Non-pigmented ciliary epithelial cell (primary cell): ENCODE measurements at places on chromosomes 7 and 10.

- peak; percentile 79 for DNase-seq
Observed at GRCh38 chr10:24350070-24350921, 141.4 kb downstream of the KIAA1217 start.

DNA sequence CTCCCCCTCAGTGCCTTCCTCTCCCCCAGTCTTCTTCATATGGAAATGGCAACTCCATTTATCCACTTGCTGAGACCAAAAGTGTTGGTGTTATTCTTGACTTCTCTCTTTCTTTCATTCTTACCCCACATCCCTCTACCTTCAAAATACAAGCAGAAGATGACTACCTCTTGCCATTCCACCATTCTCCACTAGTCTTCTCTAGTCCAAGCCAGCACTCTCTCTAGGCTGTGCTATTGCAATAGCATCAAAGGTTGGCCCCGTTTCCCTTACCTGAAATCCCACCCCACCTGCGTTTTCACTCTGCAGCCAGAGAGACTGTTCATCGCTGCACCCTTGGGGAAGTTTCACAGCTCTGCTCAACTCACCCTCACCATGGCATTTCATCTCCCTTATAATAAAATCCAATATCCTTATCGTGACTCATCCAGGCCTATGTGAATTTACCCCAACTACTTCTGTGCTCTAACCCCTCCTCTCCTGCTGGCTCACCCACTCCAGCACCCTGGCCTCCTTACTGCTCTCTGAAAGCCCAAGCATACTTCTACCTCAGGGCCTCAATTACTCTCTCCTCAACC lies 109.1 kb downstream of the LSM5 start:
- no peak for DNase-seq

DNA sequence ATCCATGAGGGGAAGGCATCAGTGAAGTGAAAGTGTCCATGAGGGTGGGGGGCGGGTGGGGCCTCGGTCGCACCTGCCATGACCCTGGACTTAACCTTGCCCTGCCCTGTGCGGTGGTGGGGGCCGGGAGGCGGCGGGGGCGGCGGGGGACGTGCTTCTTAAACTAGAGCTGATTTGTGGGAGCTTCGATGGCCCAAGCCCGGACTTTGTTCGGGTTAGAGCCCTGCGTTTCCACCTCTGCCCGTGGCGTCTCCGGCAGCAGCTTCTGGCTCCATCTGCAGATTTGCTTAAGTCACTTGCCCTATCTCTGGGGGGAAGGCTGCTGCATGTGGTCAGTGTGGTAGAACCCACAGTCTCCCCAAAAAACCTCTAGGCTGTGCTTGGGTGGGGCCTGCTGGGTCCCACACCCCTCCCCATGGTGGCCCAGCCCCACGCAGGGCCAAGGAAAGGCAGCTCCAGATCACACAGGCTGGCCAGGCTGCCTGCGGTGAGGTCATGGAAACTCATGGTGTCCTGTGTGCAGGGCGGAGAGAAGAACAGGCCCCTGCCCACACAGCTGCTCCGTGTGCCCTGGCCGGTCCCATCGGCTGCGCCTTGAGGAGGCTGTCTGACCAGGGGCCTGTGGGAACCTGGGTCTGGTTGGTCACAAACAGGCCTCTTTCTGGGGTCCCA lies 93.2 kb downstream of the INPP5A start:
- no peak for DNase-seq

- DNase-seq, result no peak
Observed at GRCh38 chr7:130352194-130353074, 7.8 kb downstream of the CPA5 start.

DNA sequence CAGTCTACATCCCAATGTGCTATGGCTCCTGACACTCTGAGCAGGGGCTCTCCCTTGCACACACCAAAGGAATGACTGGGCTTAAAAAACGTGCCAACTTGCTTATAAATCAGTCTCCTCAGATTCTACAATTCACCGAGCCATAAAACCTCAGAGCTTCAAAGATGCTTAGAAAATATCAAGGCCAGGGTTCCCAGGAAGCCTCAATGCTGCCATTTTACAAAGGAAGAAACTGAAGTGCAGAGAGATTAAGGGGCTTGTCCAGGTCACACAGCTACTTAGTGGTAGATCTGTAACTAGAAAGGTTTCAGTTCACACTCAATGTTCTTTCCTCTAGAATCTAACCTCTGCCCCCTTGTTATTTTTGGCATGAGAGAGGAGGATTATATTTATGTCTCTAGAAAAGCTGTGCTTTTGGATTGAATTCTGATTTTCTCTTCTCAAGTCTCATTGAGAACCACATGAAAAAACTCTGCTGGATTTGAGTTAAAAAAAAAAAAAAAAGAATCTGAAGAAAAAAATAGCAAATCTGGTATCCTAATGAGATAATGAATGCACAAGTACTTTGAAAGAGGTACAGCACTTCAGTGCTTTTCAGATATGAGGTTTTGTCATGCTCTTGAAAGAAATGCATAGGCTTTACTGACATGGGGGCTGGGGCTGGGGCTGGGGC lies 22.3 kb upstream of the TSPAN33 start:
- DNase-seq, result no peak

- DNase-seq, result no peak
Observed at GRCh38 chr7:112022128-112022527, 184.1 kb downstream of the DOCK4 start.

- no peak for DNase-seq
Observed at GRCh38 chr7:756928-757560, 30.0 kb upstream of the PRKAR1B start.

DNA sequence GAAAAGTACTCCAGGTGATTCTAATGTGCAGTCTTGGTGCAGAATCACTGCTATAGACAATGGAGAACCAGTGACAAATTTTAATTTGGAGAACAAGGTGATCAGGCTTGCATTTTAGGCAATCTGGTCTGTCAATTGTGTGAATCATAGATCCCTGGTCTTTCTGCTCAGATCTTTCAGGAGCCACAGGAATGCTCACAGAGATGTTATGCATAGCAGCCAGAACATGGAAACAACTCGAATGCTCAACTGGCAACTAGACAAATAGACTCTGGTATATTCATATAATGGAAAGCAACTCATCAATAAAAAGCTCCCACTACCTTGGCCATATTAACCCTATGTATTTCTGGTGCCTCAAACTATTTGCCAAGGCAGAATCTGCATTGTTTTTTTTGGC lies 209.1 kb downstream of the PHF14 start:
- DNase-seq, result peak; percentile 24

GRCh38 chr7:69208848-69209247 lies 389.4 kb upstream of the AUTS2 start:
- no peak for DNase-seq

- DNase-seq, result no peak
Observed at GRCh38 chr7:132480534-132480933, 95.7 kb downstream of the PLXNA4 start.

- no peak for DNase-seq
Observed at GRCh38 chr7:44116789-44117666, 6.3 kb downstream of the POLD2 start.

DNA sequence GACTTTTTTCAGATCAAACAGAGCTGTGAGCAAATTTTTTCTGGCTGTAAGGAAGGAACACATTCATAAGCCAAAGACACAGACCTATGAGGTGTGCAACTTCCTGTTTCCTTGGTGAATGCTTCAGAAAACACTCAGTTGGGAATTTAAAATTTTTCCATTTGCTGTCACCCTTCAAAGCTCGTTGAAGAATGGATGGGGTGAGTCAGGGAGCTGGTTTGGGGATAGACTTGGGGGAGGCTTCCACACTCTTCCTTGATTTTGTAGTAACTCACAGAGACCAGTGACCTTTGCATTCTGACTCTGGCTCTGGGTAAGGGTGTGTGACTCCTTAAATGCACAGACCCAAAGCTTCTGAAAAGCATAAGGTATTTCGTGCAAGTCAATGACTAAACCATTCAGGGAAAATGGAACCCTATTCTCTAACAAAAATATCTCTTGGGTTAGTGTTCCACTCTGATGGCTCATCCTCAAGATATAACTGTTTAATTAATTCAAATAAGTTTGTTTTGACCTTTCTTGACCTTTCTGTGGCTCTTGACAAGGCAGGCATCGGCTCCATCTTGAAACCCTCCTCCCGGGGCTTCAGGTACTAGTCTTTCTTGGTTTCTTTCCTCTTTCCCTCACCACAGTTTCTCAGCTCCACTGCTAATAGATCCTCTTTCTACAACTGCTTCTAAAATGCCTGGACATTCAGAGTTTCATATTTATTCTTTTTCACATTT lies 227.8 kb upstream of the INHBA start:
- DNase-seq, result no peak

- DNase-seq, result no peak
Observed at GRCh38 chr7:30731581-30731980, 20.4 kb upstream of the INMT start.

DNA sequence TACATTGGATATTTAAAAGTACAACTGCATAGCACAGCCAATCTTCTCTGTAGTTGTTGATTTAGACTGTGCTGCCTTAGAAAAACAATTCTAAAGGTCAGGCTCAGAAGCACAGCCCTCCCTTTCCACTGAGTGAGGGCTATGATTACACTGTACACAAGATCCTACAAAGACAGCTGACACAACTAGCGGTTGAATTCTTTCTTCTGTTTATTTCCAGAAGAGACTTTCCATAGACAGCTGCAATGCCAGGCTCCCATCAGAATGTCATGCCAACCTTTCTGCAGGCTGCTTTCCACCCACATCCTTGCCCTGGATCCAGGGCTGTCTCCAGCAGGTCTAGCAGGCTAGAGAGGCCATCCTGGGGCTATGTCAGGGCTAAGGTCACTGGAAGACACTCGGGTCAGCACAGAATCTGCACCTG lies 39.3 kb downstream of the FAM13C start:
- DNase-seq, result no peak

DNA sequence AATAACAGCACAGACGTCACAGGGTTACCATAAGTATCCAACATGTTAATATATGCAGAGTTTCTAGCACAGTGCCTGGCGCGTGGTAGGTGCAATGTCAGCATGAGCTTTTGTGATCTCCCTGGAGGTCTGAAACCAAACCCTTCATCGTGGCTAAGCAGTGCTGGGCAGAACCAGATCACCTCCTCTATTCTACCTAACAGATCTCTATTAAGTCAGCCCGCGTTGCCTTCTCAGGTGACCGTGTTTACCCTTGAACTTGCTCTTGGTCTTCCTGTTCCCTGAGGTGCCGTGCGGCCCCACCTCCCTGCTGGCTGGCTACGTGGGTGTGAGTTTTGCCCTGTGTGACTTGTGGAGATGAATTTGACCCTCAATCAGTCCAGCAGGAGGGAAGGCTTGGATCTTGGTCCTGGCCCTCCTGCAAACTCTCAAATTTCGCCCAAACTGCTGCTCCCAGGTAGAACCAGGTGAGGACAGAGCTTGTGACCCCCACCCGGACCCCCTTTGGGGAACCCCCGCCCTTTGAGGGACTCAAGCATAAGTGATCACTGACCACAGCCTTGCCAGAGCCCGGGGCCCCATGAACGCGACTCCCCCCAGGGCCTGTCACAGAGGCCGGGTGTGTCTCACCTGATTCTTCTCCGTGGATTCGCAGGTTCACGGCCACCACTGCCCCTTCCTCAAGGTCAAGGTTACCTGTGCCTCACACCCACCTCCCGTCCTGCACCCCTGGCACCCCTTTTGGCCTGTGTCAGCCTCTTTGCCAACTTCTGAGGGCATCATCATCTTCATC lies 54.2 kb downstream of the ELFN1 start:
- no peak for DNase-seq

DNA sequence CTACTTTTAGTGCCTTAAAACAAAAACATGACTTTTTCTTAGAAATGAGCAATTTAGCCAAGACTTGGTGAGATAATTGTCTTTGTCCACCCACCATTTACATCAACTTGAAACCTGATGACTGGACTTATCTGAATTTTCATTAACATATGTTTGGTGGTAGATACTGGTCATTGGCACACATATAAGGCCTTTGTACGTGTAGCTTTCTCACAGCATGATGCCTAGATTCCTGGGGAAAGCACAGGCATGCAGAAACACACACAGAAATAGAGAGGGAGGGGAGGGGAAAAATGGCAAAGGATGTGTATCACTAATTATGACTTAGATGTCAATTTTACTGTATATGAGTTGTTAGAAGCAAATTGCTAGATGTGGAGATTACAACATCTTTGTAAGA lies 488.4 kb downstream of the NXPH1 start:
- no peak for DNase-seq

- DNase-seq, result no peak
Observed at GRCh38 chr7:123114288-123114687, 85.5 kb downstream of the SLC13A1 start.

GRCh38 chr7:3128857-3129490 lies 85.3 kb upstream of the CARD11 start:
- no peak for DNase-seq

- DNase-seq, result no peak
Observed at GRCh38 chr7:129604713-129605437, 6.6 kb upstream of the NRF1 start.

- no peak for DNase-seq
Observed at GRCh38 chr10:97960269-97961056, 70.0 kb downstream of the CRTAC1 start.

DNA sequence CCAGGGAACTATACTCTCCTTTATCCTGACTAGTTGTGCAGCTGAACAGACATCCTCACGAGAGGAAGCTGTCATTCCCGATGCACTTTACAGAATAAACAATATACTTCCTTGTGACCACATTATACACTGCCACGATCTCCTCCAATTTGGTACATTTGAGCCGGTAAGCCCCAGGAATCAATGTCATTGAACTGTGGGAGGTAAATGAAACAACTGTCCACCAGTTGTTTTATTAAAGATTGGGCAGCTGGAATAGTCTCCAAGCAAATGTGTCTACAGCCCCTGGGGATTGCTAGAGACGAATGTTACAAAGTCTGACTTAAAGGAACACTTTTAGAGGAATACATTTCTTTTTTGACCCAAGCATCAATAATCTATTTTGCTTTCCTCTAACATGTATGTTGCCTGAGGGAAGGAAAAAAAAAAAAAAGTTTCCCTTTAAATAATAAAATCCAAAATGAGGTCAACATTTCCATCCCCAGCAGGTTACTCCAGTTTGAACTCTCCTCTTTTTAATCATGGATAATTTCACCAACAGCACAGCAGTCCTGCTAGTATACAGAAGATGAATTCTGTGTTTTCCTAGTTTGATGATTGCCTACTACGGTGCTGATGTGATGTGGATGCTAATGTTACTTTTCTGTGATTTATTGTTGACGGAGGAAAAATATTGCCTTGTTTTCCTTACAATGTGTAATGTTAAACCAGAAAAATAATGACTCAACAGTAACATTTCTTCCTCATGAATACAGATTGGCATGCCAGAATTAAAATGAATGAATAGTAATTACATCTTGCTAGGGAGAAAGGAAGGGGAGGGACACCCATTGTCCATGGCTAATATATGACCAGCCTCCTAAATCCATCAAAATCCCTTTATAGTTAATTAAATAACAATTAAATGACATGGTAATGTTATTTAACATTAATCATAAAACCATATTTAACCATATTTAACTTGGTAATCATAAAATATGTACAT lies 360.9 kb downstream of the NEBL start:
- no peak for DNase-seq

DNA sequence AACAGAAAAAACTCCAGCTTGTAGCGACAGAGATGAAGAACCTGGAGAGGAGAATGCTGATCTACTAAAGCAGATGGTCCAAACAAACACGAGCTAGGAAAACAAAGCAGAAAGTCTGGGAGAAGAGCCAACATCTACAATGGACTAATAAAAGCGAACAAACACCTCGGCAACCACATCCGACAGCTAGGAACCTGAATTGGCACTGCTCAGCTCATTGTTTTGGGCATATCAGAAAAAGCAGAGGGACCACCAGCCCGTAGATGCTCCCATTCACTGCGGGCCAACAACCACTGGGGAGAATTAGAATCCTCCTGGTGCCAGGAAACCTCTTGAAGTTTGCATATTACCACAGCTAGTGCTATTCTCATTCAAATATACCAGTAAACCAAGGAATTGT lies 204.7 kb downstream of the NXPH1 start:
- no peak for DNase-seq
